GM23338 (cell line): ENCODE measurements at places on chromosomes 13 and 19. TPM values are rescaled to one million over a fixed set of nuclear protein-coding genes. Genes with fewer than 3 reads are reported as not detected.

GRCh38 chr19:12777217-12778016 lies 2.1 kb upstream of the HOOK2 start:
- 0 out of 2 replicates have a peak overlapping the region, but pooled peaks have one; percentile 52 for H3K27ac ChIP-seq
- peak; percentile 93 for DNase-seq
- peak overlapping the region; percentile 83 for H3K4me3 ChIP-seq

GRCh38 chr13:52983836-52984235 lies 44.8 kb upstream of the OLFM4 start:
- no peak overlapping the region for H3K27ac ChIP-seq
- H3K4me1 ChIP-seq: no peaks in the 10 kb centered on the region
- H3K4me3 ChIP-seq: no peak overlapping the region
- no peaks in the 10 kb centered on the region for H3K27me3 ChIP-seq
- DNase-seq: no peak
- H3K36me3 ChIP-seq: no peaks in the 10 kb centered on the region

- no peak overlapping the region for H3K4me3 ChIP-seq
- H3K27me3 ChIP-seq: no peaks in the 10 kb centered on the region
- H3K27ac ChIP-seq: peak overlapping the region; percentile 45
- no peaks in the 10 kb centered on the region for H3K36me3 ChIP-seq
- peak; percentile 23 for DNase-seq
- H3K4me1 ChIP-seq: peaks cover 16% of the 10 kb centered on the region
Measured at GRCh38 chr13:79870123-79870522, 389.2 kb downstream of the NDFIP2 start.

DNA sequence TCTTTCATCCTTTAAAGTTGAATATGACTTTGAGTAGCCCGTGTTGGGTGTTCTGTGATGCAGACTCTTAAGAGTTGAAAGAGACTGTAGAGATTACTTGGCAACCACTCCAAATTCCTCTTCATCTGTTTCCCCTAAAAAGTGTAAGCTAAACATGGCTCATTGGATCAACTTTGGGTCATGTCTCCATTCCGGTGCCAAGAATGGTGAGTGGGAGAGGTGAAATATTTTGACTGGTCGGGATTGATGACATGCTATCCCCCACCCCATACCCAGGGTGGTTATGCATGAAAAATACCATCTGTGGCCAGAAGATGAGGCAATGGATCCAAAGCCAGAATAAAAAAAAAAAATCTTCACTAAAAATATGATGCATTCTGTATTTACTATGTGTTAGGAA lies 281.3 kb upstream of the SOX21 start:
- H3K36me3 ChIP-seq: no peaks in the 10 kb centered on the region
- H3K27ac ChIP-seq: no peak overlapping the region
- H3K4me1 ChIP-seq: peaks cover 40% of the 10 kb centered on the region
- DNase-seq: no peak
- no peaks in the 10 kb centered on the region for H3K27me3 ChIP-seq
- H3K4me3 ChIP-seq: no peak overlapping the region

DNA sequence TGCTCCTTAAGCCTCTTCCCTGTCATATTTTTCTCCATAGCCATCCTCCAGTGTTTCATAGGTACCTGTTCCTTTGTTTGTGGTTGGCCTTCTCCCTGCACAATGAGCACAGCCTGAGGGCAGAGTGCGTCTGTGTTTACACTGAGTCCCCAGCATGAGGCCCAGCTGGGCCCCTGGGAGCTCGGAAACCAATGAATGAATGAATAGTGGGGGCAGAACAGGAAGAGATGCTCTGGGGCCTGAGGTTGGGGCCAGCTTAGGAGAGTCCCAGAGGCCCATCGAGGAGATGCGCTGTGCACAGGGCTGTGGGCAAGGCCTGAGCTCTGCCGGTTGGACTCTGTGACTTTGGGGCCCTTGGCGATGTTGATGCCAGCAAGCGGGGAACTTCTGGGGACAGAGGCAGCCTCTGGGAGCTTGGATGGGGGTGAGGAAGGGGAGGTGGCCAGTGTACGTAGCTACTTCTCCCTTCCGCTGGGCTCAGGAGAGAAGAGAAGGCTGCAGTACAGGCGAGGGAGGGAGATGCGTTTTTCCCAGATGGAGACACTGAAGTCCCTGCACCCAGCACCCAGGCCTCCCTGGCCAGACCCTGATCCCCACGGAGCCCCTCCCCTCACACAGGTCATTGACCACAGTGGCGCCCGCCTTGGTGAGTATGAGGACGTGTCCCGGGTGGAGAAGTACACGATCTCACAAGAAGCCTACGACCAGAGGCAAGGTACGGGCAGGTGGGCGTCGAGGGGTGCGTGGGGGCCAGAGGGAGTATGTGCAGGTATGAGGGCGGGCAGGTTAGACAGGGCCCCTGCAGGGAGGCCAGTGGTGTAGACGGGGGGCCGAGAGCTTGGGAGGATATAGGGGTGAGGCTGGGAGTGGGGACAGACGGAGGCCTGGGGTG lies 5.1 kb downstream of the TBCB start:
- no peak for DNase-seq
- H3K27me3 ChIP-seq: no peaks in the 10 kb centered on the region
- no peak overlapping the region for H3K4me3 ChIP-seq
- H3K4me1 ChIP-seq: peaks cover 8% of the 10 kb centered on the region; the same call in 1 of the 2 replicates
- H3K36me3 ChIP-seq: no peaks in the 10 kb centered on the region; the same call in 1 of the 2 replicates
- H3K27ac ChIP-seq: peak overlapping the region; percentile 45; the same call in 1 of the 2 replicates

Gene VSTM2B
- total RNA-seq: 0.54 and 1.8 TPM in 2 replicates

DNA sequence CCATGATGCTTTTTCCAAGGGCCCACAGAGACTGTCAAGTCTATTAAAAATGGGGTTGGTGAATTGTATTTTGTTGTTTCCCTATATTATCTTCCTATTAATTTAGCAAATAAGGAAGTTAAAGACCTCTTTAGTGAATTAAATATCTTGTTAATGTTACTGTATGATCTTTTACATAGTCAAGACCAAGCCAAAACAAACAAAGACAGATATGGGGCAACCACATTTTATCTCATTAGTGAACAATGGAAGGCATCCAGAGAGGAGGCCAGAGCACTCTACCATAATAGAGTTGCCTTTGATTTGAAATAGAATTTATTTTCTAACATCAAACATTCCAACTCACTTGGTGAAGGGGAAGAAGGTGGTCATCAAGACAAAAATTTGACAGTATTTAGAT lies 169.4 kb downstream of the B3GLCT start:
- no peaks in the 10 kb centered on the region for H3K36me3 ChIP-seq
- H3K4me3 ChIP-seq: no peak overlapping the region
- no peak for DNase-seq
- H3K27ac ChIP-seq: no peak overlapping the region
- no peaks in the 10 kb centered on the region for H3K27me3 ChIP-seq
- H3K4me1 ChIP-seq: no peaks in the 10 kb centered on the region
